GM18507 (cell line): ENCODE measurements at places on chromosomes 3 and 15.

GRCh38 chr3:48738926-48739616 is 22.1 kb upstream of the IP6K2 start:
- DNase-seq, result no peak

DNA sequence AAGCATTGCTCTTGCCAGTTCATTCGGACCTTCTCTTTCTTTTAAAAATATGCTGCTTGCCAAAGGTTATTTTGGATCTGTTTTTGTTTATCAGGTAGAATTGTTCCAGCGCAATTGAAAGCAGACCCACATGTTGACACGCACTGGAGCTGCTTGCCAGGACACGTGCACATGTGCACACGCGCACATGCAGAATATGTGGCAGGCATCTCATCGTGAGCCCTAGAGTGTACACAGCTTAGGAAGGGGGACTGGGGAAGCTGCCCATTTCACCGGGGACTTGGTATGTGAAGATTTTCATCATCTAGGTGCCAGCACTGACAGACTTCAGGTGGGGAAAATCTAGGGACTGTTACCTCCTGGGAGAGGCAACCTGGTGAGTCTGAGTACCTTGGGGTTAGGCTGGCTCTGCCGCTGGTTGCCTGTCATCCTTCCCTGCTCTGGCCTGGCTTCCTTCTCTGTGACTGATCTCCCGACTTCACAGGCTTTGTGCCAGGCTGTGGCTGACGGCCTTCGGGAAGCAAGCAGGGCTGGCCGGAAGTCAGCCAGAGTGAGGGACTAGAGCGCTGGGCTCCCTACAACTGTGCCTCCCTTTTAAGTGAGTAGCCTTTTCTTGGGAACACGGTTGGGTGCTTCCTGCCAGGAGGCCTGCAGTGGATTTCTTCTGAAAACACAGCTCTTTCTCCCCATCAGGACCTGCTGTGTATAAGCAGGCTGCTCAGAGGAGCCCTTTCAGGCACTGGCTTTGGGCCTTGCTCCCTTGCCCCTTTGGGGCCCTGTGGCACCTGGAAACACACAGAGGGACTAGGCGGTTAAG is 129.3 kb downstream of the EEFSEC start:
- no peak for DNase-seq

- no peak for DNase-seq
Observed at GRCh38 chr3:173785004-173785403, 387.5 kb downstream of the NLGN1 start.

GRCh38 chr3:105518806-105519418 is 152.2 kb downstream of the ALCAM start:
- DNase-seq, result no peak

GRCh38 chr3:139630542-139630941 is 47.2 kb downstream of the NMNAT3 start:
- no peak for DNase-seq

DNA sequence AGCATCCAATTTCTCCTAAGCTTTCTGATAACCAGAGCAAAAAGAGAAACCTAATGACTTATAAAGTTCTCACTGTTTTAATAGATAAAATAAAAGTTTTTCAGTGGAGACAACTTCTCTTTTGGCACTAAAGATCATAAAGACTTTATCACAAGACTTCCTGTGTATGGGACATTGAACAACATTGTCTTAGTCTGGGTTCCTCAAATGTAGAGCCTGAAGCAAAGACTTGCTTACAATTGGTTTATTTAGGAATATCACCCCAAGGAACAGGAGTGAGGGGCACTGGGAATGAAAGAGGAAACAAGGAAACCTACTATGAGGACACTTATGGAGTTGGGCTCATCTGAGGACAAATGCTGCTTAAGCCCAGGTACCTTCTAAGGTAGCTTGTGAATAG is 127.4 kb downstream of the B3GALNT1 start:
- DNase-seq, result no peak

- DNase-seq, result no peak
Observed at GRCh38 chr3:122800031-122800430, 5.2 kb downstream of the SLC49A4 start.

DNA sequence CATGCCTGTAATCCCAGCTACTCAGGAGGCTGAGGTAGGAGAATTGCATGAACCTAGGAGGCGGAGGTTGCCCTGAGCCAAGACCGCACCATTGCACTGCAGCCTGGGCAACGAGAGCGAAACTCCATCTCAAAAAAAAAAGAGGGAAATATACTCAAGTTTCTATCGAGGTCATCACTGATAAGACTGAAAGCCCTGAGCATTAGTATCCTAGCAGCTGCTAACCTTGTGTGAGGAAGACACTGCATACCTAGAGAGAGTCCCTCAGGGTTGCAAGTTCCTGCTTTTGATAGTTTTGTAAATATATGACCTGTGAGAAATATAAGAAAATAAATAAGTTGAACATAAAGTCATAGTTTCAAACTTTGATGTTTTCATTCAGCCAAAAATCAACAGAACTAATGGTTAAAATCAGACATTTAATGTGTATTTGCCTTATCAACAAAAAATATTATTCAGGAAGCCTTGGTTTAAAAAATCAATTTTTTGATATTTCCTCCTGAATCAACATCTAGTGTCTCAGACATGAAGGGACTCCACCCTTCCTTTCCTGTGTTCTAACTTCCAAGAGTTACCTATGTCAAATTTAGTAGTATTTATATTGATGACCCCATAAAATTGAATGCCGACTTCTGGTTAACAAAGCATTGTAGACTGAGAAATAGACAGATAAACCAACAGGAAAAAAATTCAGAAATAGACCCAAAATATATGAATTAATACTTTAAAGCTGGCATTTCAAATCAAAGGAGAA is 19.8 kb upstream of the USP3 start:
- DNase-seq, result no peak

- no peak for DNase-seq
Observed at GRCh38 chr3:63870615-63871005, 6.9 kb downstream of the ATXN7 start.

GRCh38 chr3:106699122-106699521 is 678.1 kb upstream of the CCDC54 start:
- DNase-seq, result no peak

DNA sequence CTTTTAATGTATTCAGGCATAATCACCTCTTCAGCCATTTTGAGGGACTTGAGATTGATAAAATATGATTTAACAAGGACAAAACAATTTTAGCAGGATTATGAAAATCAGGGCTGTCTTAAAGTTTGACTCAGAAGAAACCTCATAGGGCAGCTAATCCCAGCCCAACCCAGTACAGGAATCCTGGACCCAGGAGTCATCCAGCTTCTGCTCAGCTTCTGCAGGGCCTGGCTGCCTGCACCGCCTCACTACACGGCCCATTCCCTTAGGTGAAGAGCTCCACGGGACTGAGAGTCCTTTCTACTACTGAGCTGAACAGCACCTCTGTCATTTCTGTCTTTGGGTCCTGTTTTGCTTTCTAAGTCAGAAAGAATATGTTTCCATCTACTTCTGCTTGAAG is 37.5 kb downstream of the ARHGAP31 start:
- DNase-seq, result no peak

GRCh38 chr3:9036404-9037131 is 73.3 kb upstream of the RAD18 start:
- no peak for DNase-seq

GRCh38 chr15:46879032-46879770 is 838.1 kb upstream of the SEMA6D start:
- no peak for DNase-seq

GRCh38 chr3:129485721-129486663 is 42.4 kb upstream of the RHO start:
- no peak for DNase-seq

DNA sequence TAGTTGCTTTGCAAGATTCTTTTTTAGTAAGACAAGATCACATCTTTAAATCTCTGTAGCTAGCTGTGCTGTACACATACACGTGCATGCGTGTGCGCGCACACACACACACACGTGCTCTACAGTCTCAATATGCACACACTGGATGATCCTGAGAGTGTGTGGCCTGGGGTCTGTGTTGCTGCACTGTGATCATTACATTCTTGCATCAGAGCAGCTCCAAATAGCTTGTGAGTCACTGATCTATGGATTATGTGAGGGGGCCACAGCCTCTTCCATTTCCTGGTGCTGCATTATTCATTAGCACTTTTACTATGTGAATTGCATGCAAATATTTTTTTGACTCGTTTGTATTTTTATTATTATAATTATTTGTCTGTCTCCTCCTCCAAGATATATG is 34.6 kb downstream of the MCTP2 start:
- no peak for DNase-seq

GRCh38 chr3:12966847-12967605 is 106.2 kb downstream of the IQSEC1 start:
- DNase-seq, result no peak

GRCh38 chr3:190073264-190074008 is 47.3 kb downstream of the P3H2 start:
- DNase-seq, result no peak

GRCh38 chr15:41979493-41980266 is 7.3 kb upstream of the EHD4 start:
- no peak for DNase-seq

- DNase-seq, result no peak
Observed at GRCh38 chr3:9399746-9400145, 2.3 kb downstream of the SETD5 start.

- DNase-seq, result no peak
Observed at GRCh38 chr3:172173316-172174254, 134.2 kb downstream of the FNDC3B start.

- no peak for DNase-seq
Observed at GRCh38 chr3:31486865-31487533, 45.7 kb upstream of the STT3B start.

DNA sequence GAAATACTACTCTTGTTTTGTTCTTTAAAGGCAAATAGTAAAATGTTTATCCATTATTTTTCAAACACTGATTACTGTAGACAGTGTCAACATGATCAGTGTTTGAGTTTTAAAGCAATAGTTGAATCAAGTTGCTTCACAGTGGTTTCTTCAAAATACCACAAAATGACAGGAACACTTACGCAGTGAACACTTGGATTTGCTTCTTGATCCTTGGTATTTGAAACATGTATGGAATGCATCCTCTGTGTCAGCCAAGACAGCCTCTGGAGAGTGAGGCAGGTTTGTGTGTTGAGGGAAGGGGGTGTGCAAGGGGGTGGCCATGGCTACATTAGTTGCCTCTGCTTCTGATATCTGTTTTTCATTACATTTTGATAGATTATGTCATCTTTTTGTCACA is 413.0 kb downstream of the RBMS3 start:
- DNase-seq, result no peak

DNA sequence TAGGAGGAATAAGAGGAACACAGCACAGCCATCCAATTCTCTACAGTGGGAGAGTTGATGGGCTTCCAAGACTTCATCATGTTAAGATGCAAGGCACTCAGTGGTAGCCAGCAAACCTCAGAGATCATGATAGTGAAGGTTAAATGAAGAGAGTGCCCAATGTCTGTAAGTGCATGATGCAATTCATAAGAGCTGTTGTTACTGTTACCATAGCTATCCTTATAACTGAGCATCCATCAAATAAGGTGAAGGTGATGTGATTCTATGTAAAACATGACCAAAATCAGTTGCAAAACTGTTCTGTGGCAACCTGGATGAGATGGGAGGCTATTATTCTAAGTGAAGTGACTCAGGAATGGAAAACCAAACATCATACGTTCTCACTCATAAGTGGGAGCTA is 289.7 kb downstream of the MAGI1 start:
- no peak for DNase-seq

- no peak for DNase-seq
Observed at GRCh38 chr15:90887037-90887481, 2.8 kb downstream of the FES start.

DNA sequence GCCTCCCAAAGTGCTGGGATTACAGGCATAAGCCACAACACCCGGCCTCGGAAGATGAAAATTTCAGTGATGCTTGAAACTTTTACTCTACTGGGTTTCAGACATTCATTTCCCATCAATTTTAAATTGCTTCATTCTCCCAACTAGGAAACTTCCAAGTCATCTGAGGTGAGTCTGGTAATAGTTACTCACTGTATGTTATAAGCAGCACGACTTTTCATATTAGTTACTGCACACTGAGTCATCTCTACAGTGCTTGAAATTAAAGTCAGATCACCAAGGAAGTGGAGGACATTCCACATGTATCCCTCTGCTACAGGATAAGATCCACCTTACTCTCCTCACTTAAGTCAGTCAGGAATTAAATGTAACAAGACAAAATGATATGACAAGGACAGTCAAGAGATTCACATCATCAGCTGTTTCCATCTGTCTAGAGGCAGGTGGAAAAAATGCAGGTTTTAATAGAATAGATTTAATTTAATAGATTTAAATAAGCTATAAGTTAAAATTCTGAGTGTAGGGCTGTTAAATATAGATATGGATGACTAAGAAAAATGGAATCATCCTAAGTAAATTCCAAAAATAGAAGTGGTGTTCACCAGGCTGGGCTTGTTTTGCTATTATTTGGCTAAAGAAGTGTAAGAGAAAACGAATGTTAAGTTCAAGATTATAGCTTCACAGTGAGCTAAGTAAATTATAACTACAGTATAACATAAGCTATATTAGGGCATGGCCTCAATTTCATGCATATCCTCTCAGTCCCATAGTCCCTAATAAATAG is 104.4 kb downstream of the TMCO5A start:
- DNase-seq, result no peak

DNA sequence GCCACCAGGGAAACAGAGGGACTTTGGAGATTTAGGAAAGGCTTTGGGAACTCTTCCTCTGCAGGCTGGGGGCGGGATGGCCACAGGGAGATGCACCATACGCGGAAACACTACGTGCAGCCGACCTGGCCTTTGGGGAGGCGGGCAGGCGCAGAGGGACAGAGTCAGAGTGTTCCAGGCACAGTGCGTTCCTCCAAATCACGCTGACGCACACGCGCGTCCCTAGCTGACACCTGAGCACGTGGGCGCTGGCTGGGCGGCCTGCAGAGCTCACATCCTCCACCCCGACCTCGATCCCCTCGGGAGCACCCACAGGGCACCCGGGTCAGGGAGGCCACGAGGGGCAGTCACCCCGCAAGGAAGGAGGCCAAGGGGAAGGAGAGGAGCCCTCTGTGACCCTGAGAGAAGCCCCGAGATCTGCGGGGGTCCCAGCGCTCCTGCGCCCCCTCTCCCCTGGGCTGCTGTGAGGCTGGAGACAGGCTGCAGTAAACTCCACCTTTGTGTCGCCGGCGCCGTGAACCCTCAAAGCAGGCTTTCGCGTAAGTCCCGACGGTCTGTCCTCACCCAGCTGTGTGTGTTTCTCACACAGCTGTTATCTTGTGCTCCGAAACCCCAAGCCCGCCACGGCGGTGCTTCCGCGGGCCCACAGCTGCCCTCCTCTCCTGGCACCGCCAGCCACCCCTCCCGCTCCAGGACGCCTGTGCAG is 196.3 kb downstream of the OCA2 start:
- DNase-seq, result no peak

GRCh38 chr3:118478706-118479276 is 555.9 kb downstream of the IGSF11 start:
- no peak for DNase-seq
